ENCODE measurements at places on chromosomes 3 and 15.

- no peak for DNase-seq
Measured at GRCh38 chr15:82995938-82996337, 9.9 kb downstream of the RAMAC start.

GRCh38 chr3:23553353-23553752, 252.4 kb upstream of the UBE2E1 start:
- DNase-seq, result no peak

GRCh38 chr3:69541711-69542088, 155.8 kb upstream of the FRMD4B start:
- DNase-seq, result peak; percentile 32

DNA sequence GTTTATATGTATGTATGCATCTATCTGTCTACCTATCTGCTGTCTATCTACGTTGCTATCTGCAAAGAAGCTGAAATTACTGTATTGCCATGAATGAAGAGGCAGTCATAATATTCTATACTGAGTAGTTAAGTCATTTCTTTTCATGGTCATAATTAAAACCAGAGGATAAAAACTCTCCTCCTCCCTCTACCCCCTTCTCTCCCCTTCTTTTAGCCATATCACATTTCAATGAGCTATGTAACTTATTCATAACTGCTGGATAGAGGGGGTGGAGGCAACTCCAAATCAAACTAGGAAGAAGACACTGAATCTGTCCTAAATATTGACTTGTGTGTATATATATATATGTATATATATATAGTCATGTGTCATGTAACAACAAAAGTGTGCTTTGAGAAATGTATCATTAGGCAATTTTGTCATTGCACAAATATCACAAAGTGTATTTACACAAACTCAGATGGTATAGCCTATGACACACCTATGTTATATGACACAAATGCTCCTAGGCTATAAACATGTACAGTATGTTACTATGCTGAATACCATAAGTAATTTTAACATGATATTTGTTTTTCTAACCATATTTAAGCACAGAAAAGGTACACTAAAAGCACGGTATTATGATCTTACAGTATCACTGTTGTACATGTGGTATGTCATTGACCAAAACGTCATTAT, 229.7 kb upstream of the KCNMB2 start:
- no peak for DNase-seq

DNA sequence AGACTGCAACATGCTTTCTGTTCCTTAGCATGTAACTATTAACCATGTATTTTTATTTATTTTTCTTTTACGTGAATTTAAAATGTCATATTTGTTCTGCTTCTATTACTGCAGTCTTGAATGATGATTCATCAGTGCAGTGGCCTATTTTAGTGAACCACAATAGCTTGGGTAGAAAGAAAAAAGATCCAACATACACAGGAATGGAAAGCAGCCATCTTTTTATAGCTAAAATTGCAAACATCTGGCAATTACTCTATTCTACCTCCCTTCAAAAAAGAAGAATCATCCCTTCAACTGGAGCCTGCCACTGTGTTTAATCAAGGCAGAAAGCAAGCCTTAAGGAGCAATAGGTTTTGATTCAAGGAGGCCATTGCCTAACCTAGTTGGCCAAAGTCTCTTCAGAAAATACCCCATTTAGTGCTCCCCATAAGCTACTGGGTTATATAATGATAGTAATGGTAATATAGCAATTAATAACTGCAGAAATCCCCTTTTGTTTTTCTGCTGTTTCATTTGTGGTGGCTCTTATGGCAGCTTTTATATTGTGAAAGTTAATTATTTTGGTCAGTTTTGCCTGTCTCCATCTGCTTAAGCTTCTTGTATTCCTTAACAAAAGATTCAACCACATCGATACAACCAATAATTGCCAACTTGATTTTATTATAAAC, 267.3 kb downstream of the LPP start:
- DNase-seq, result no peak

DNA sequence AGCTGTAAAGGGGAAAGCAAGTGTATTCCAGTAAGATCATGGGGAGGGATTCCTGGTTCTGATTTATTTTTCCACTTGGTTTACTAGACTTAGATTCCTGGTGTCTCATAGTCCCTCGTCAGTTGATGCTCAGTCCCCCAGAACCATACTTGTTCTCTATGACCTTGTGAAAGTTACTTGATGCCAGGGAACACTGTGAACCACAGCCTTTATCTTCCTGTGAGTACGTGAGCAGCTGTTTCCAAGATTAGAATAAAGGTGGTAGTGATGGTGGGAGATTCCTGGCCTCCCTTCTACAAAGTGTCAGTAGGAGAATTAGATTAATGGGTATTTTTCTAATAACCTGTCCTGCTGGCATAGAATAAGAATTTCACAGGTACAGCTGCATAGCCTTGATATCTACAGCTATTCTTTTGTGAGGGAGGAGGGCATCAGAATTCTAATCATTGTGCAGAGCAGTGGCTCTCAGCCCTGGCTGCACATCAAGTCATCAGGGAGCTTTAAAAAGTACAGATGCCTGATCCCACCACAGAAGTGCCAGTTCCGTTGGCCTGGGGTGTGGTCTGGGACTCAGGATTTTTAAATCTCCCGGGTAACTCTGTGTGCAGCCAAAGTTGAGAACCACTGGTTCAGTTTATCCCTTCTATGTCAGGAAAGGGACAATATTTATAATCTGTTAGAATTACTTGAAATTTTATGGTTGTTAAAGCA, 20.0 kb downstream of the GPD1L start:
- DNase-seq, result no peak

- no peak for DNase-seq
Measured at GRCh38 chr15:38215707-38216106, 36.9 kb upstream of the SPRED1 start.

DNA sequence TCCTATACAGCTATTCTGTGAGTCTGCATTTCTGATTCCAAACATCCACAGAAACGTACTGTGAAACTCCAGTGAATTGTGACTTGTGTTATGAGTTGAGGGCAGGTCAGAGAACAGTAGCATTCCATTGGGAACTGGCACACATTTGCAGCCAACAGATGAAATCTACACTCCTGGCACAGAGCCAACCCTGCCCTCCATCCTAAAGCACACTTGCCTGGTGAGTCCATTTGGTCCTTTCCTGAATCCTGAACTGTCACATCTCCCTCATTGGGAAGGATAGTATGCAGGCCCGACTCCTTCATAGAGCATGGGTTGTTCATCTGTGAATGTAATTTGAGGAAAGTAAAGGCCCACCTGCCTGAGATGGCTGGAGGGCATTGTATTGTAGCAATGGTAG, 314.3 kb upstream of the RASGRP1 start:
- no peak for DNase-seq

DNA sequence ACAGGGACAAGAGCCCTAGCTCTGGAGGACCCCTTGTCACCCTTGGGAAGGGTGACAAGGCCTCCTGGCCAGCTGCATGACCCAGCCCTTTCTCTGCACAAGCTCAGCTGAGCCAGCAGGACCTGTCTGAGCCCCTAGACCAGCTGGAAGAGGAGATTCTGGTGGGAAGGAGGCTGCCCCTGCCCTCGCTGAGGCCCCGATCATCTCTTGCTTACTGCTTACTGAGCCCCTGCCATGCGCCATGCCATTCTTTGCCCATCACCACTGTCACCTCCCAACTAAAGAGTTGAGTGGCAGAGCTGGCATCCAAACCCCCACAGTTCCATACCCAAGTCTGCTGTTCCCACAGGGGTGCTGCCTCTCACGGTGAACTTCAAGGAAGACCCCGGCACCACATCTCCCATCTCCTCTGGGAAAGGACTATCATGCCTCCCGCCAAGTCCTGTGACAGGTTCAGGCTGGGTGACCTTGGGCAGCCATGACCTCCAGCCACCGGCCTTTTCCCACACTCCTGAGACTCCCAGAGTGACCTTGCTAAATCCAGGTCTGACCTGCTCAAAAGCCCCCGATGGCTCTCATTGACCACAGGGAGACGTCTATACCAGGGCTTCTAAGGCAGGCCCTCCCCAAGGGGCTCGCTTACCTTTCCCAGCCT, 34.0 kb downstream of the ACSBG1 start:
- no peak for DNase-seq

DNA sequence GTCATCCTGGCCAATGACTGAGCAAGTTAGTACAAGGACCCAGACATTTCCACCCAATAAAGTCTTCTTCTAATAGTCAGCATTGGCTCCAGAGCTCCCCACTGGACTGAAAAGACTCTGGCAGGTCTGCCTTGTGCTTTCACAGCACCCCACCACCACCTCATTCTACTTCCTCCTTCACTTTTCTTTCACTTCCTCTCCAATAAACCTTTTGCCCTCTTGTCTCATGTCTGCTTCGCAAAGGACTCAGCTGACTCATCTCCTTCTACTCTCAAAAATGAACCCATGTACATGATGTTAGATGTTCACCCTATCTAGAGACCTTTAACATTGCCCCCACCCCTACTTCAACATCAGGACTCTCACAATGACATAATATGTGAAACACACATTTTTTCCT, 181.0 kb upstream of the PPP2R3A start:
- no peak for DNase-seq

Measured in glutamatergic neuron (in vitro differentiated cells).